ENCODE measurements at places on chromosomes 1 and 21.

- no peak for DNase-seq
These were observed 43.5 kb downstream of the WLS start for GRCh38 chr1:68188644-68189340.

GRCh38 chr1:220462752-220463151 lies 65.2 kb upstream of the MARK1 start:
- no peak for DNase-seq

- no peak for DNase-seq
These were observed 6.7 kb upstream of the EPHA8 start for GRCh38 chr1:22556391-22557104.

GRCh38 chr1:53321776-53322602 lies 5.9 kb downstream of the LRP8 start:
- DNase-seq = no peak

DNA sequence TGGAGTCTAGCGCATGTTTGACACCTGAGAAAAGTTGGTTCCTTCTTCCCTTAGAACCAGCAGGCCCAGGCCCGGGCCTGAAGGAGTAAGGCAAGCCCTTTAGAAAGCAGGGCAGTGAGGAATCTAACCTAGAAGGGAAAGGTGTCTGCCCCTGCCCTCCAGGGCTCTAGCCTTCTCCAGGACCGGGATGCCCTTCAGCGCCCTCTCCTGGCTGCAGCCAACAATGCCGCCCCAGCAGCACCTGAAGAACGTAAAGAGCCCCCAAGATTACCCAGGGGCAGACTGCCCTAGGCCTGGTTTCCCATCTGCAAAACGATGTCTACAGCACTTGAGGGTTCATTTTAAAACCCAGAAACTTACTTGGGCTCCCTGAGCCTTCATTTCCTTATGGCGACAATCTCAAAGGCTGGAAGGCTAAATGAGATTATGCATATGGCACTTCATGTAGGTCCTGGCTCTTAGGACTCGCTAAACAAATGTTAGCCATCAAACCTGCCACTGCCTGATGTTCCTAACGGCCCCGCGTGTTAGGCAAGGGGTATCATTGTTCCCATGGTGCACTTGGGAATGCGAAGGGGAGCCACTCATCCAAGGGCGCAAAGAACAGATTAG lies 106.7 kb upstream of the KLHDC7A start:
- DNase-seq = no peak

- no peak for DNase-seq
These were observed 30.3 kb upstream of the TACSTD2 start for GRCh38 chr1:58607391-58607790.

- no peak for DNase-seq
These were observed 27.7 kb upstream of the SPOCD1 start for GRCh38 chr1:31843506-31843905.

DNA sequence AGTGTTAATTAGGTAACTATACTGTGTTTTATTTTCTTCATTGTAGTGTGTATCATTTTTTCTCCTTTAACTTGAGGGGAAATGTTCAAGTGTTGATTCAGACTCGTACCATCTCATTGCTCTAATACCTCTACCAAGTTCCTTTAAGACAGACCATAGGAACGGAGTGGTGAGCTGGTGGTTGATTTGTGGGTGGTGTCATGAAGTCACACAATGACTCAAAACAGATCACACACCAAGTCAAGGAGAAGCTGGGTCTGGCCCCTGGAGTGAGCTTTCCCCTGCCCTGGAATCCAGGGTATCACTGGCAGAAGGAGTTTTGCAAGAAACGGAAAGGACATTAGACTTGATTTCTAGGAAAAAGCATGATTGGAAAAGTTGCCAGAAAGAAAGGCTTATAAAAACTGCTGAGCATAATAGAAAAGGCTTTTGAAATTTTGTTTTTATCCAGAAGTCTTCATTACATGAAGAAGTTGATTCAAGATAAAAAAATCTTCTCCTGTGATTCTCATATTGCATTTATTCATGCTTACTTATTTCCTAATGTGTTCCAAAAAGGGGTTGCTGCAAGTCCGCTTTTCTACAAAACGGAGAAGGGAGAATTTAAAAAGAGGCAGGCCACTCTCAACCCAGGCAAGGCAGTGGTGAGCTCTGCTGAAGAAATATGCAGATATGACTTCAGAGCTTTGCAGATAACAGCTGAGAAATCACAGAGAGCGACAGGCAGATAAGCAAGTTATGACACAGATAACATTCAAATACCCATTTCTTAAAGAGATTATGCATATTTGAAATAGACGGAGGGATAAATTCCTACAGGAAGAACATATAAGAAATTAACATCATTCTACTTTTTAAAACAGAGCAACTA lies 79.7 kb downstream of the TBX19 start:
- no peak for DNase-seq

DNA sequence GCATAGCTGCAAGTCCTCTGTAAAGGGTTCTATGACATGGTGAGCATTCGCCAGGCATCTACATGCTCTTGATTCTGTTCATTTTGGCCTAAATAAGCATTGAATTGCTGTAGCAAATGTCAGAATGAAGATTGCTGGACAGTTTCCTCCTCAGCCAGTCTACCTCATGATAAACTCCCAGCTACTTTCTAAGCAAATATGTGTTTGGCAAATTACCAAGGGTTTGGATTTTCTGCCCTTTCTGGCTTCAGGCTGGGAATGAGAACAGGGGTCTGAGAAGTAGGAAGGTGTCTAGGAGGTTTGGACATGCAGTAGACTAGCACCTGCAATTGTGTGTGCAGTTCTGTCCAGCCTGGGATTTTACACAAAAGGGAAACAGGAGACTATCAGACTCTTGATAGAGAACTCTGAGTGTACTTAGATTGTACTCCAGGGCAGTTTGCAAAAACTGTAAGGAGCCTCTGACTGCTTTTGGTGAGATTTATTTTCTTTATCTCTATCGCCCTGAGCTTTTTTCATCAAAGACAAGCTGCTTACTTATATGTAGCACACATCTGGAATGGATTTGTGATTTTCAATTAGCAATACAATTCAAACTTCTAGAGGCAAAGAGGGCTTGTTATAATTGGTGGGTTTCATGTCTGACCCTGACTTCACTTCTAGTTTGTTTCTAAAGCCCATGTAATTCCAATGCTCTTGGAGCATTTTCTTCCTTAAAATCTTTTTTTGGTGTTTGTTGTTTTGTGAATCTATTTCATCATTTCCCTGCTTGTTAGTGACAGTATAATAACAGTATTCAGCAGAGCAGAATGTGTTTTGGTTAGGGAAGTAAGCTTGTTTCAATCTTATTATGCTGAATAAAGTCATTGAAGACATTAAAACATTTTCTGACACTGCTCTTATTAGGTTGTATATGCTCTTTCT lies 150.8 kb downstream of the VPS13D start:
- DNase-seq = no peak

- no peak for DNase-seq
These were observed 22.8 kb downstream of the LACTBL1 start for GRCh38 chr1:22949822-22950331.

DNA sequence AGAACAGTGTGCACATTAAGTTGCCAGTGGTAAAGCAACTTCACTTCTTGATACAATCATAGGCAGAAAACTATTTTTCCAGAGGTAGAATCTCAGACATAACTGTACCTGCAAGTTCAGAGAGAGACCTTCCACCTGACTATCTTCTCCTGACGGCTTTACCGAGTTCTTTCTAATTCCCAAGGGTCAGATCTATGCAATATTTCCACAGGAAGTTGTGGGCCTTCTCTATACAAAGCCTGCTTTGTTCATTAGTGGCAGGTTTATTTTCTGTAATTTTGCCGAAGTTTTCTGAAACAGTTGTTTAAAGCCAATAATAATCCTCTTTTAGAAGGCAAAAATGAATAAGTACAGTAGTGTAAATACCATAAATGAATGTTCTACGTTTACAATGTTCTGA lies 58.2 kb upstream of the RCC1 start:
- no peak for DNase-seq

DNA sequence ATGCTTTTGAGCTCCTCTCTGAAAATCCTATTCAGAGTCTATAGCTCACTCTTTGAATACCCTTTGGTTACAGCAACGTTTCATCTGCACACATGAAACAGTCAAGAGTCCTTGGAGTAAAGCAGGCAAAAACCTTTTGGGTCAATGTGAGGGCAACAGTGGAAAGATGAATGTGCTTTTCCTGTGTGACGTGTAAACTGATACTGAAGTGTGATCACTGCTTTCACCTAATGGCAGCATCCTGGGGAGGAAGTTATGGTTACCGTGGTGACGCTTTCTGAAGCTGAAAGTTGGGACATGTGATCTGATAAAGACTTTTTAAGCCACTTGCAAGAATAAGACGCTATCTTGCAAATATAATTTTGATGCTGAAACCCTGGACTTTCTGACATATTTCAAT lies 160.0 kb downstream of the SEC16B start:
- no peak for DNase-seq

DNA sequence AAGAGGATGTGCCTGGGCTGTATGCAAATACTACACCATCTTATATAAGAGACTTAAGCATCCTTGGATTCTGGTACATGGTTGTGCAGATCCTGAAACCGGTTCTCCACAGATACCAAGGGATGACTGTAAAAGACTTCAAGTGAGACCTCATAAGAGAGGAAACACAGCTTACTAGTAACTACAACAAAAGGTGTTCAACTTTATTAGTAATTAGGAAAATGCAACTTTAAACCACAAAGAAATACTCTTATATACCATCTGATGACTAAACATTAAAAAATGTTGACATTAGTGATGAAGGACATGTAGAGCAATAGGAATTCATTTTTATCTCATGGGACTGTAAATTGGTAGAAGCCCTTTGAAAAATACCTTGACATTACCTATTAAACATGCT lies 102.7 kb downstream of the RASAL2 start:
- DNase-seq = no peak

DNA sequence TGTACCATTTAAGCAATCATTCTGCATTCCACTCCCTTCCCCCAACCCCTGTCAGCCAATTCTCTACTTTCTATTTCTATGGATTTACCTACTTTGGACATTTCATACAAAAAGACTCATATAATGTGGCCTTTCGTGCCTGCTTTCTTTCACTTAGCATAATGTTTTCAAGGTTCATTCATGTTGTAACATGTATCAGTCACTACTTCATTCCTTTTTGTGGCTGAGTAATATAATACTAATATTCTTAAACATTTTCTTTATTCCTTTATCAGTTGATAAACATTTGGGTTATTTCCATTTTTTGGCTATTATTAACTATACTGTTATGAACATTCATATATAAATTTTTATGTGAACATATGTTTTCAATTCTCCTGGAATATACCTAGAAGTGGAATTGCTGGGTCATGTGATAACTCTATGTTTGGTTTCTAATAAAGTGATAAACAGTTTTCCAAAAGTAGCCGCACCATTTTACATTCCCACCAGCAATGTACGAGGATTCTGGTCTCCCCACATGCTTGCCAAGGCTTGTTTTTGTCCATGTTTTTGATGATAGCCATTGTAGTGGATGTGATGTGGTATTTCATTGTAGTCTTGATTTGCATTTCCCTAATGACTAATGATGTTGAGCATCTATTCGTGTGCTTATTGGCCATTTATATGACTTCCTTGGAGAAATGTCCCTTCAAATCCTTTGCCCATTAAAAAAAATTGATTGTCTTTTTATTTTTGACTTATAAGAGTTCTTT lies 61.9 kb upstream of the GNG12 start:
- no peak for DNase-seq

DNA sequence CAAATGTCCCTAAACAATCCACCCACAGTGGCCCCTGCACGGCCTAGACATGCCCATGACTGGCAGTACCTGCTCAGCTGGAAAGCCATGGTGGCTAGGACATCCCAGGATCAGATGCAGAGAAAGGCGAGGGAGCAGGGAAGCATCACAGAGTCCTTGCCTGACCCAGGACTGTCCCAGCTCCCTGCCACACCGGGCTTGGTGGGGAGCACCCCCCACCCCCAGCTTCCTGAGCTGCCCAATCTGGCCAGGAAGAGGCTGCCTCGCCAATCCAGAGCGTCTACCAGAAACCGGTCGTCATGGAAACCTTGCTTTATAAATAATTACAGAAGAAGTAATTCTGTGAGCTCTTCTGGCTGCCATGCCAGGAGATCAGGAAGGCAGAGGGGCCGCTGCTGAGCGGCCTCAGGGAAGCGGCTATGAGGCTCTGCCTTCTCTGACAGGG lies 34.8 kb downstream of the ACOT7 start:
- no peak for DNase-seq

GRCh38 chr1:224637515-224637914 lies 21.4 kb downstream of the CNIH3 start:
- DNase-seq = no peak

- DNase-seq = no peak
These were observed 512.7 kb upstream of the ADGRL4 start for GRCh38 chr1:79519084-79519760.

- DNase-seq = no peak
These were observed 115.3 kb downstream of the RUNX1 start for GRCh38 chr21:34933609-34934335.

- no peak for DNase-seq
These were observed 37.0 kb downstream of the ARHGEF10L start for GRCh38 chr1:17576519-17576853.

DNA sequence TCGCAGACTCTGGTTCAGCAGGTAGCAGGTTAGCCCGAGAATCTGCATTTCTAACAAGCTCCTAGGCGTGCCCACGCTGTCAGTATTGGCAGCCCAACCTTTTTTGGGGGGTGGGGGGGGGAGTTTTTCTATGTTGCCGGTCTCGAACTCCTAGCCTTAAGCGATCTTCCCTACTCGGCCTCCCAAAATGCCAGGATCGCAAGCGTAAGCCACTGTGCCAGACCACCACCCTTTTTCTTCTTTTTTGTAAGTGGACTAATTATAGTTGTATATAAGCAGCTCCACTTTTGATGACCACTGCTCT lies 480 bp upstream of the MIS18A start:
- no peak for DNase-seq

DNA sequence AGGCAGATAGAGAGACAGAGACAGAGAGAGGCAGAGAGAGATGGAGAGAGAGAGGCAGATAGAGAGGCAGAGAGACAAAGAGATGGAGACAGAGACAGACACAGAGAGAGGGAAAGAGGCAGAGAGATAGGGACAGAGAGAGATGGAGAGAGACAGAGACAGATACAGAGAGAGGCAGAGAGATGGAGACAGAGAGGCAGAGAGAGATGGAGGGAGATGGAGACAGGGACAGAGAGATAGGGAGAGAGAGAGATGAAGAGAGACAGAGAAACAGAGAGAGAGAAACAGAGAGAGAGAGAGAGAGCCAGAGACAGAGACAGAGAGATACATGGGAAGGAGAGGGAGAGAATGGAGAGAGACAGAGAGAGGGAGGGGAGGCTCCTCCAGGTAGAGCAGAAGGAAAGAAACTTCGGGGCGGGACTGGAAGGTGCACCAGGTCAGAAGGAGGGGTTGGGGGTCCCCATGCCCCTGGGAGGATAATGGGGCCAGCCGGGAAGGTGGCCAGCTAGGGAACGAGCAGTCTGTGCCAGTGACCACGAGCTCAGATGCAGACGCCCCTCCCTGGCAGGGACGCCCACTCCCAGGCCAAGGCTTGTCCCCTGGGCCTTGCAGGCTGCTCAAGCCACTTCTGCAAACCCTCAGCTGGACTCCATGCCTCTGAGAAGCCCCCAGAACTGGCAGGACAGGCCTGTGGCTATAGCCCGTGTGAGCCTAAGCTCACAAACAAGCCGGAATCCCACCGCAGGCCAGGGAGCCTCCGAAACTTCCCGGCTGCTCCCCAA lies 3.3 kb downstream of the FNDC10 start:
- no peak for DNase-seq
